ENCODE measurements at places on chromosomes 3 and 15.

DNA sequence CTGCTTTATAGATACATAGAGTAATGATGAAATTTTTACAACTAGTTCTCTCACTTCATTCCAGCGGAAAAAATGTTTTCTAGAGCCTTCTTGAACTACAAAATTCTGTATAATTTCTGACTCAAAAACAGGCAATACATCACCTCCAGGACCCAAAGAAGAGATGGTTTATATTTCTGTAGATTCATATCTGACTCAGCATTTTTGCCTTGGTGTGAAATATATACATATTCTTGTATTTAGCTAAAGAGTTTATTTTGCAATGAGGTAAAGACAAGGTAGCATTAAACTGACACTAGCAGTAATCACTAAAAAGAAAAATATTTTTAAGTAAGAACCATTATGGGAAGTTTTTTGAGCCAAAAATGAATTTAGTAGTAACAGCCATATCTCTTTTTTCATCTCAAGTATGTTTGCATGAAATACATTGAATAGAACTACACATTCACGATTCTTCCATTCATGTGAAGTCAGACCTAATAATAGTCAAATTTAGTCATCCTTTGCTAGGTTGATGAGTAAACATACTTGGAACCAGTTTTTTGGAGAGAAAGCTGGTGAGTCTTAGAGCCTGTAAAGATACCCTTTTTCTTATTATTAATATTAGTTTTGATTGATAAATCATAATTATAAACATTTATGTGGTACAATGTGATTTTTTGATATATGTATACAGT is 31.6 kb downstream of the COL8A1 start:
- no peak for DNase-seq

DNA sequence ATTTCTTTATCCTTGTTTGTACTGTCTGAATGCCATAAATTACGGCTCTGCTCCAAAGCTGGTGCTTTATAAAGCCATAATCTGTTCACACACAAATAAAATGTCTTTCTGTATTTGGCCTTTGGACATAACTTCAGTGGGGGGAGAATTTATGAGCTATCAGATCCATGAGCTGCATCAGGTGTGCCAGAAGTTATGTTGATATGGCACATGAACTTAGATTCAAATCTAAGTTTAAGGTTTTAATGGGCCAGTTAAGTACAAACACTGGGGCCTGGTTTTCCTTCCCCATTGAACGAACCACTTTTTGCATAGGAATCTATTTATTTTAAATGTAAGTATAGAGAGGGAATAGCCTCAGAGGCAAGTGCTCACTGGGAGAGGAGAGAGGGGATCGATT is 239.9 kb downstream of the NFKBIZ start:
- no peak for DNase-seq

DNA sequence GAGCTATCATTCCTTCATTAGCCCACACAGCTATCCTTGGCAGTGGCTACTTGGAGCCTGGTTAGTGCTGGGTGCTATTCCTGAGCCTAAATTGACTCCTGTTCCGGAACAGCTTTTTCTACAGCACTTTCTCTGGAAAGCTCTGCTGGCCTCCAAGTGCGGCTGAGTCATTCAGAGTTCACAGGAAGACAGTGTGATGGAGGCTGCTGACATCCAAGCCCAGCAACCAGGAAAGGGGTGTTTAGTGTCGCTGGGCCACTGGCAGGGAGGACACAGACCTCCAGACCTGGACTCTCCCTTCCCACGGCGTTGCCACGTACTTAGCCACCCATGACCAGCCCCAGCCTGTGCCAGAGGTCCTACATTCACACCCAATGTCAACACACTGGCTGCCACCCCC is 28.7 kb downstream of the CACNA2D2 start:
- no peak for DNase-seq

- no peak for DNase-seq
Measured at GRCh38 chr3:12902181-12902999, 61.0 kb upstream of the RPL32 start.

DNA sequence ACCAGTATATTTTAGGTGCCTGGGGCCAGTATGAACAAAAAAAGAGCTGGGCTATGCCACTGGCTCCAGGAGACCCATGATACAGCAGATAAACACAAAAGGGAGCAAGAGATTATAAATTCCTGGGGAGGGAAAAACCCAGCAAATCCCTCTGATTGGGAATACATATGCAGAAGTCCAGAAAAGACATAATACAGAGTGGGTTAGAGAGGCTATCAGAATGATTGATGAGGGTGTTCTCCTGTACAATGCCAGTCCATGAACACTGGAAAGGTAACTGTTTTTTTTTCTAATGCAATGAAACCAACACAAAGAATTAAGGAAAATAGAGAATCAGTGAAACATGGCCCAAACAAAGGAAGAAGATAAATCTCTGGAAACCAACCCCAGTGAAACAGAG is 5.4 kb upstream of the VPS39 start:
- no peak for DNase-seq

GRCh38 chr15:73981761-73982221 is 10.3 kb downstream of the STOML1 start:
- no peak for DNase-seq

DNA sequence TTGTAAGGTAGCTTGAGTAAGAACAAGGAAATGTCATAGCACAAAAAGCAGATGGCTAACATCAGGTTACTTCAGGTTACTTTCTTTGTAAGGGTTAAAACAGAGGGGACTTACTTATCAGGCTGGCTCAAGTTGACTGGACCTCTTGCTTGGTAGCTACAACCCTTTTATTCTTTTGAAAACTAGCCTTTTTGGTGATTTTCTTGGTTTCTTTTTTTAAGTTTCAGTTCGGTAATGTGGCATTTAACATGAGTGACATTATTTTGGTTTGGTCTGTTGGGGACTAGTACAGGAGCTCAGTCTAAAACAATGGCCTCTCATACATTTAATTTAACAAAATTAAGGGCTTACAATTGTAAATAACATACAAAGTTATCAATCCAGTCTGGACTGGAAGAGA is 621.4 kb downstream of the OTOL1 start:
- no peak for DNase-seq

DNA sequence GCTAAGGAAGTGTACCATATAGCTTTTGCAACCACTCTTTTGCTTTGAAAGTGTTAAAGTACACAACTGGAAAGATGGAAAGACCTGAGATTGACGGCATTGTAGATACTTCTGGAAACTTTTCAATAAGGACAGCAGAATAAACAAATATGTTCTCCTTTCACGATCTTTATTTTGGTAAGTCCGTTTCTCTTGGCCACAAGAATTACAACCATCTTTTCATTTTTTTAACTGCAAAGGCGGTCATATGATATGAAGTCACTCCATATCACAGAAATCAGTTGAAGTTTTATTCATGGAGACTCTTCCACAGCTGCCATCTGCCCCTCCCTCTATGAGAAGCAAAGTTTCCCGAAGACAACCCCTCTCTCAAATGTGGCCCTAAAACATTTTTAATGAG is 303.4 kb upstream of the ICE2 start:
- no peak for DNase-seq

DNA sequence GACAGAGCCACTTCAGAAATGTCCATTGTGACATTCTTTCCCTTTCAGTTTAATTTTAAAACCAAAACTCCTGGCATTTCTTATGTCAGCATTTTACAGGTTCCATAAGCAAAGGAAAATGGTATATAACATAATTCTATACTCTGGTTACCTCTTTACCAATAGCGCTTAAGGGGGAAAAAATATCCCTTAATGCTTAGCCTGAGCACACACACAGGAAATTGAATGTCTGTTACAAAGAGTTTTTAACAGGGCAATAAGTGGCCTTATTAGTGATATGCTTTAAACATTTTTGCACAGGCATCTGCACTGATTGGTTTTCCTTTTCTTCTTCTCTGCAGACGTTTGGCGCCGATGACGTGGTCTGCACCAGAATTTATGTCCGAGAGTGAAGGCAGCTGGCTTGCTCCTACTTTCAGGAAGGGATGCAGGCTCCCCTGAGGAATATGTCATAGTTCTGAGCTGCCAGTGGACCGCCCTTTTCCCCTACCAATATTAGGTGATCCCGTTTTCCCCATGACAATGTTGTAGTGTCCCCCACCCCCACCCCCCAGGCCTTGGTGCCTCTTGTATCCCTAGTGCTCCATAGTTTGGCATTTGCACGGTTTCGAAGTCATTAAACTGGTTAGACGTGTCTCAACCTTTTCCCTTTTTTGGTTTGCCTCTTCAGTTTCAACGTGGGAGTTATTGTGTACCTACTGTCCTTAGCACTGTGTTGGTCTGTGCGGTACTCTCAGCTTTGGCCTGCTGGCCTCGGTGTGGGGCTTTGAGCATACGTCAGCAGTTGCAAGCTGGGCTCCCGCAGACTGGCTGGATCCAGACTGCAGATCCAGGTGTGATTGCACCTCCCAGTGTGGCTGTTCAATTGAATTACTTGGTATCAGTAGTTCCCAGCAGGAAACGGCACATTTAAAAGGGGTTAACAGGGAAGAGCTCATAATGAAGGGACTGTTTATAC is 7.7 kb downstream of the CRABP1 start:
- DNase-seq, result no peak

GRCh38 chr3:30146978-30147377 is 459.4 kb upstream of the TGFBR2 start:
- no peak for DNase-seq

- DNase-seq, result no peak
Measured at GRCh38 chr15:87961851-87962420, 294.6 kb downstream of the NTRK3 start.

- no peak for DNase-seq
Measured at GRCh38 chr3:191136347-191136746, 62.7 kb upstream of the OSTN start.

GRCh38 chr3:166190360-166190759 is 353.1 kb upstream of the BCHE start:
- no peak for DNase-seq

GRCh38 chr15:91913560-91913959 is 60.1 kb downstream of the SLCO3A1 start:
- no peak for DNase-seq

DNA sequence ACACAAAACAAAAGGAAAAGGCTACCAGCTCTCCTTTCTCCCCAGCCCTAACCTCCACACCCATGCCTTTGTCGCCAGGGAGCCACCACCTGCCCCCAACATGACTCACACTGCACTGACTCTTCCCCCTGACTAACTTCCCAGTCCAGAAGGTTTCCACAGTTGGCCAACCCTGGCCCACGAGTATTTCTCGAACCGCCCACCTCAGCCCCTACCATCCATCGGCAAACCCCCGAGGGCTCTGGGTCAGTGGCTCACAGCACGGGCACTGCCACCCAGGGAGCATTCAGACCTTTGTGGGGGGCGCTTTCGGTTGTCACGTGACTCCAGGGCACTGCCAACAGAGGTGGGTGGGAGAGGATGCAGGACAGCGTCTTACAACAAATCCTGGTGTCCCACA is 152.3 kb downstream of the LRRC28 start:
- DNase-seq, result no peak

GRCh38 chr3:119759962-119760361 is 21.9 kb upstream of the NR1I2 start:
- DNase-seq, result no peak

GRCh38 chr3:49098910-49099630 is 5.2 kb upstream of the QRICH1 start:
- DNase-seq, result no peak

DNA sequence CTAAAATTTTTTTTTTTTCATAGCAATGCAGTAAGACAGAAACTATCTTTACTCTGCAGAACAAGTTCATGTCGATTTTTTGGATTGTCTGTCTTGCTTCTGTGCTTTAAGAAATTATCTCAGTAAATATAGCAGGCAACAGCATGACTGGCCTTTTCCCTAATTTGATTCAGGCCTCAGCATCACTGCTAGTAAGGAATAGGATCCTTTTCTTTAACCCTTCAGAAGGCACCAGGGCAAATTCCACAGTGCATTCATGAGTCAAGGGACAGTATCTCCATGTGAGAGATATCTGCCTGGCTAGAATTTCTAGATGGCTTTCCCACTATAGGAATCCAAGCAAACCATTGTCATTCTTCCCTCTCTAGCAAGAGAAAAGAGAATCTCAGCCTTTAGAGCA is 71.4 kb downstream of the TIPARP start:
- no peak for DNase-seq

GRCh38 chr3:140467104-140467577 is 210.7 kb upstream of the TRIM42 start:
- no peak for DNase-seq

GRCh38 chr3:16888356-16888755 is 3.6 kb downstream of the PLCL2 start:
- no peak for DNase-seq

- DNase-seq, result no peak
Measured at GRCh38 chr15:31083370-31083780, 18.1 kb downstream of the TRPM1 start.

DNA sequence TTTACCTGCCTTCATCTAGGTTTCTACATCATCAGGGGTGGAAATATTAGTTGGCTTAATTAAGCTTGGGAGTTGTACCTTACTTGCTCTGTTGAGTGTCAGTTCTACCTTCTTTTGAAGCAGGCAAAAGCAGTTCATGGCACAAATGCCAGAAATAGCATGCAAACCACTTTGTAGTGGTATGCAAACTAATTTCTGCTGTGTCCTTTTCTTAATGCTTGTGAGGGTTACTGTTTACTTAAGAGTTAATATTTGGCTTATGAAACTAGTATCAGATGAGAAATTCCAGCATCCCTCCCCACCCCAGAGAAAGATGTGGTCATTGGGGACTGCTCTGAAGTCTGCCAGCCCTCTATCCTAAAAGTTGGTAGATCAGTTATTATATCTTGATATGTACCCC is 7.1 kb downstream of the ATP2C1 start:
- no peak for DNase-seq

GRCh38 chr3:185807445-185808068 is 17.3 kb downstream of the IGF2BP2 start:
- no peak for DNase-seq

DNA sequence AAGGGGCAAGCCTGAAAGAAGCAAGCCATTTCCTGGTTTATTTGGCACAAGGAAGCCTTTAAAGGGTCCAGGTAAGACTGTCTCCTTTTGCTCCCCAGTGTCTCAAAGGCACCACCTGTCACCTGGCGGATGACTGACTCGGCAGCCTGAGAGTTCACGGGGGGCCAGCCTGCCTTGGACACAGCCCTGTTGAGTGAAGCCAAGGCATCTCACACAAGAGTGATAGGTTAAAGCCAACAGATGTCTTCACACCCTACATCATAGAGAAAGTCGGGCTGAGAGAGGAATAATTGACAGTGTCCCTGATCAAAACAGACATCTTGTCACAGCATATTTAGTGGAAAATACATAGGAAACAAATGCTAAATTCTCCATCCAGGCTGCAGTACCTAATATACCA is 28.2 kb upstream of the LIPC start:
- no peak for DNase-seq

DNA sequence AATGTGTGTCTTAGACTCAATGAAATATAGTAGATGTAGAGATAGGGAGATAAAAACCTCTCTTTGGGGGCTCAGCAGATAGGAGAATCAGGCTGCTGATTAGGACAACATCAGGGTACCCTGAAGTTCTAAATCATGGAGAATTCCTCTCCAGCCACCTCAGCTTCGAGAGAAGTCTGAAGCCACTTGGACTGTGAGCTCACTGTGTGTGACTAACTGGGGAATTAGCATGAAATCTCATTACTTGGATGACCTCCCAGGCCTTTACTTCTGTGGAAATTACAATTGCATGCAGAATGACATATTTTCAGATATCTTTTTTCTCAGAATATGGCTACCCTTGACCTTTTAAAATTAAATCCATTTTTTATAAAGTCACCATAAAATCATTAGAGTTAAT is 128.0 kb upstream of the MRPL3 start:
- no peak for DNase-seq

- DNase-seq, result no peak
Measured at GRCh38 chr15:41671656-41672648, 11.7 kb downstream of the MGA start.
